CD4-positive, alpha-beta T cell treated with Interferon gamma for 1 hour (primary cell): ENCODE measurements at places on chromosomes 4 and X.

- DNase-seq = no peak
These were observed 10.6 kb downstream of the ASMTL start for GRCh38 chrX:1442016-1442665.

GRCh38 chrX:87808576-87809243, 291.1 kb downstream of the KLHL4 start:
- no peak for DNase-seq

DNA sequence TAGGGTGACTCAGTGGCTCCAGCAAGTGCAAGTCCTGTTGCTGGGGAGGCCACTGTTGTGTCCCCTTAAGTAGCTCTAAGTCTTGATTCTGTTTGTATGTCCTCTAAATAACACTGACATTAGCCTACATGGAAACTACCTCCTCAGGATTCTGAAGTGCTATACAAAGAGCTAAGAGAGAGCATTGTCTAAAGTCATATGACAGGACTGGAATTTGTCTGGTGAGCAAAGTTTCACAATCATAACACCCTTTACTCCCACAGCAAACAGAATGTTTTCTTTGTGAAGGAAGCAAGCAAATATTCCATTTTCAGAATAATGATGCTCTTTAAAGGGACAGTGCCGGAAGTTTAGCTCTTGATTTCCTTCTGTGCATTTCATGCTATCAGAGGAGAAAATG, 23.4 kb upstream of the CT47A1 start:
- DNase-seq = no peak

DNA sequence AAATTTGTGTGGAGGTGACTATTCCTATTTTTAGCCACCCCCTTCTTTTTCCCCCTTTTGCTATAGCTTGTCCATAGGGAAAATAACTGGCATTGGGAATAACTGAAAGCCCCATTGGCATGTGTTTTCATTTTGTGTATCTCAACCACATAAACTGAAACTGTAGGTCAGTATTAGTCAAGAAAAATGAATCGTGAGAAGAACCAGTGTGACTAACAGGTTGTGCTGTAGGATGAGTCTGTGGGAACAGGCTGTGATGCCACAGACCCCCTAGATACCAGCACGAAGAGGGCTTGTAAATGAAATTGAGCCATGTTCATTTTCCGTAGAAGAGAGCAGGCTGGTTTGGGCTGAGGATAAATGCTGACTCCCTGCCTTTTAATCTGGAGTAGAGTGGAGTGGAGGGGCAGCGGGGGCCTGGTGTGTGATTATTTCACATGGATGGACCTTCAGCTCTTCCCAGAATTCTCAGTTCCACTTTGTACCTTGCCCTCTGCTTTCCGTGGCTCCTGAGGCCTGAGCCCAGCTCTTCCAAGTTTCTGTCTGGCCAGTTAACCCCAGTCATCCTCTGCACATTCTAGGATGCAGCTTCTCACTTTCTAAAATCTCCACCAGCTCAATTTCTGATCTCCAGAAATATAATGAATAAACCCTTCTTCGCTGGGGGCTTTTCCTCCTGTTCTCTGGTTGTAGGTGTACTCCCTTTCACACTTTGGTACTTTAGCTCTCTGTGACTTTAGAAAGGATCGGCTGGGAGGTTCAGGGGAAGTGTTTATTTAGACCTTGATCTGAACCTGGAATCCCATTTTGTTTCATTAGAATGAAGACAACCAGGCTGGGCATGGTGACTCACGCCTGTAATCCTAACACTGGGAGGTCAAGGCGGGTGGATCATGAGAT, 37.3 kb downstream of the DCUN1D4 start:
- DNase-seq = no peak

- no peak for DNase-seq
These were observed 29.6 kb downstream of the GUCY1A1 start for GRCh38 chr4:155696226-155696625.

DNA sequence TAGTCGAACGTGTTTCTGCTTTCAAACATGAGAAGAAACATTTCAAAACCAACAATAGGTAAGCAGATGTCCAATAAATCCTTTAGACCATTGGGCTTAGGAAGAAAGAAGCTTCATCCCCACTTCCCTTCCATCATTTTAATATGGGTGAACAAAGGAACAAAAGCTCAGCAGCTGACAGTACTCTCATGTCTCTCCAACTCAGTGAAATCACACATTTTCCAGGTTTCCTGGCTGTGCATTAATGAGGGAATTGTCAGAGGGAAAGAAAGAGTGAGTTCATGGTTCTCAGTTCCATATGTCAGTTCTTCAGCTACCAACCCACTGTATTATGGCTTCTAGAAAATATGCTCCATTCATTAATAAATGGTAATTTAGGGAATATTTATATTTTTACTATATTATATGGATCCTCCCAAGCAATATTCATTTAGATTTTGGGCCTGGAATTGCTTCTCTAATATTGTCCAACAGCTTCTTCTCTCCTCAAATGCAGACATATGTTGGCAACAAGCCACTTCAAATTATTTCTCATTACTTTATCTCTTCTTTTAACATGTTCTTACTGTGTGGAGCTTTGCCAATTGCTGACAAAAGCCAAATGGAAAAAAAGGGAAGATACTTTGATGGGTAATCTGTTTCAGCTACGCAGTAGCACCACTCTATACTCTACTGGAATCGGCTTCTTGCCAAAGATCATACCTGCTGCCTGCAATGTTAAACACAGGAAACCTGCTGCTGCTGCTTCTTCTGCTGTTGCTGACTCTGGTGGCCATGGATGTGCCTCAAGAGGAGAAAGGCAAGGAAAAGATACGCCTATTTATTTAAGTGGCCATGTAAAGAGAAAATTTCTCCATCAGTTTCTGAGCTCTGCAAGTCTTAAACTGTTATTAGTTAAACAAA, 1757.6 kb downstream of the ARAP2 start:
- no peak for DNase-seq

DNA sequence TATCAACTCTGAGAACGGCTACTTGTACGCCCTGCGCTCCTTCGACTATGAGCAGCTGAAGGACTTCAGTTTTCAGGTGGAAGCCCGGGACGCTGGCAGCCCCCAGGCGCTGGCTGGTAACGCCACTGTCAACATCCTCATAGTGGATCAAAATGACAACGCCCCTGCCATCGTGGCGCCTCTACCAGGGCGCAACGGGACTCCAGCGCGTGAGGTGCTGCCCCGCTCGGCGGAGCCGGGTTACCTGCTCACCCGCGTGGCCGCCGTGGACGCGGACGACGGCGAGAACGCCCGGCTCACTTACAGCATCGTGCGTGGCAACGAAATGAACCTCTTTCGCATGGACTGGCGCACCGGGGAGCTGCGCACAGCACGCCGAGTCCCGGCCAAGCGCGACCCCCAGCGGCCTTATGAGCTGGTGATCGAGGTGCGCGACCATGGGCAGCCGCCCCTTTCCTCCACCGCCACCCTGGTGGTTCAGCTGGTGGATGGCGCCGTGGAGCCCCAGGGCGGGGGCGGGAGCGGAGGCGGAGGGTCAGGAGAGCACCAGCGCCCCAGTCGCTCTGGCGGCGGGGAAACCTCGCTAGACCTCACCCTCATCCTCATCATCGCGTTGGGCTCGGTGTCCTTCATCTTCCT, 2.7 kb downstream of the PCDH10 start:
- no peak for DNase-seq

DNA sequence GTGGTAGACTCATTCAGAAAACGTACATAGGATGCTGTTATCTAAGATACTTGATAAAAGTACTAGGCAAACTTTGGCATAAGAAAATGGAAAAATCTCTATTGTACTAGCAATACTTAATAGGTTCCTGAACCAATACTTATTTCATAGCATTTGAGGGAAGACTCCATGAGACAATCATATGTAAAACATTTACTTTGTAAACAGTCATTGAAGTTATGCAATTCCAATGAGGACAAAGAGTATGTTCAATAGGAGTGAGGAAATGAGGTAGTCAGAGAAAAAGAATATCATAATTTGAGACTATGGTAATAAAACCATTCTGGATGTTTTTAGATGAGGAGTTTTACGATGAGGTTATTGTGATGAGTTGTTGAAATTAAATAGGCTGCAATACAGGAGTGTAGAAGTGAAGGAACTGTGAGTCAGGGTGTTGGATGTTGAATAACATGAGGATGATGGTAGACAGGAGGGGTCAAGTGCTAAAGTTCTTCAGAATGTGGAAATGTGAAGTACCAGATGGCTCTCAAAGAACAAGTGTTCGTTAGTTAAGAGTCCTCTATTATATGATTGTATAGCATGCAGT, 397.9 kb downstream of the PPP3CA start:
- no peak for DNase-seq

DNA sequence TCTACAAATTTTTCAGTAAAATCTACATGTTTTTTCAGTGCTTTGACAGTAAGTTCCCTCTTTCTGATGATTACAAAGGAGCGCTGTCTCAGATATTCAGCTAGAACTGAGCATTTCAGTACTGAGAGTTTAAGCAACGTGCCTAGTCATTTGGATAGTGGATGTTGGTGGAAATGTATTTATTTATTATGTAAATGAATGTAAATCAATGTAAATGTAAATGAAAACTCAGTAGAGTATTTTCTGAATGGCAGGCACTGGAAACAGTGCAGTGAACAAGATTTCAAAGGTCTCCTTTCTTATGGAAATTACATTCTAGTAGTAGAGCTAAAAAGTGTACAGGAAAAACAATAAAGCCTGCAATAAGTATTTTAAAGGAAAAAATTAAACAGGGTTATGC, 370.2 kb upstream of the SPANXN4 start:
- no peak for DNase-seq
